ENCODE measurements at places on chromosomes 12 and 14.

DNA sequence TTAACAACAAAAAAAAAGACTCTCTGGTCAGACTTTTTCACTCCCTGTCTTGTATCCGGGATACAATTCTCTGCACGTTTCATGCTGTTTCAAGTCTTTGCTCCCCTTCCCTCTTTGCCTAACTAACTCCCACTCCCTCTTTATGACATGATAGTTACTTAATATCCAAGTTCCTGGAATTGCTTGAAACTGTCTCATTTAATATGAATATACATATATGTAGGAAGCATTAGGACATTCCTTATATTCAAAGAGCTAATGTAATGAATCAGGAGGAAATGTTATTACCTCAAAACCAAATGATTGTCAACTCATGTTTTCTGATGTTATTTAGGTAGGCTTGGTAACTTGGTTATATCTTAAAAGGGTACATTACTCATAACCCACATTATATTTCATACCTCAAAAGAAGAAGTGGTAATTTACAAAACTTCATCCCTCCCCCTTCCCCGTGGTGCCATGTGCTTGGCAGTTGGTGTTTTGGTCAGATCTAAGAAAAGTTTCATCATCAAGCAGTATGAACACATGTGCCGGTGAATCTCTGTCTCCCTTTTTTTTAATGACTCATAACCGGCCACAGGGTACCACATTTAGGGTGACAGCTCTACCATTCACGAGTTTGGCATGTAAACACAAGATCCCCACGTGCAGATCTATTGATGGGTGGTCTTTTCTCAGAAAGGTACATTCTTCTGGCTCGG is 56.5 kb downstream of the HCAR2 start:
- no peak for DNase-seq

DNA sequence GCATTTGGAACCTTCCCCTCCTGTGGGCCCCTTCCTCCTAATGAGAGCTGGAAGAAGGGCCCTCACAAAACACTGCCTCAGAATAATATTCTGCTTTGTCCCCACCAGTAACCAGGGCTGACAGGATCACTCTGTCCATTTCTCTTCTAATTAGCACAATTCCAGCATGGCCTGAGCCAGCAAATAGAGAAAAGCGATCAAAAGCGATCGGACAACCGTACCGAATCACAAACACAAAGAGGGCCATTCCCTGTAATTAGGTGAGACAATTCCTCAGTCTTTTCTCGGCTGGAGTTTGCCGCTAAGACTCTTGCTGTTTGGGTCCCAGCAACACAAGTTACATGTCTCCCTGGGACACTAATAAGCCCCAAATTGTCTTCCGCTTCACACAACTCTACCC is 35.6 kb upstream of the VSX2 start:
- no peak for DNase-seq

DNA sequence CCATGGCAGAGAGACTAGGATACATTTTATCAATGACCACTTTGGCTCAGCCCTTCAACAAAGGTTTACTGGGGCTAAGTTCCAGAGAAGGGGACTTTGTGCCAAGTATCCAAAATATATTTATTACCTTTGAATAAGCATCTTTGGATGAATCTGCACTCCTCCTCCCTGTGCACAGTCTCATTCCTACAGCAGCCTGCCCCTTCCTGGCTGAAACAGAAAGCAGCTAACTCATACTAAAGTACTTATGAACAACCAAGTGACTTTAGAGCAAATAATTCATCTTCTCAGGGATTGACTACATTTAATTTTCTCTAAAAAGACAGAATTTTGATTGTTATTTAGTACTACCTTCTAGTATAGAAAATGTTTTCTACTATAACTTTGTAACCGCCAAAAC is 47.8 kb upstream of the ETV6 start:
- DNase-seq = no peak

DNA sequence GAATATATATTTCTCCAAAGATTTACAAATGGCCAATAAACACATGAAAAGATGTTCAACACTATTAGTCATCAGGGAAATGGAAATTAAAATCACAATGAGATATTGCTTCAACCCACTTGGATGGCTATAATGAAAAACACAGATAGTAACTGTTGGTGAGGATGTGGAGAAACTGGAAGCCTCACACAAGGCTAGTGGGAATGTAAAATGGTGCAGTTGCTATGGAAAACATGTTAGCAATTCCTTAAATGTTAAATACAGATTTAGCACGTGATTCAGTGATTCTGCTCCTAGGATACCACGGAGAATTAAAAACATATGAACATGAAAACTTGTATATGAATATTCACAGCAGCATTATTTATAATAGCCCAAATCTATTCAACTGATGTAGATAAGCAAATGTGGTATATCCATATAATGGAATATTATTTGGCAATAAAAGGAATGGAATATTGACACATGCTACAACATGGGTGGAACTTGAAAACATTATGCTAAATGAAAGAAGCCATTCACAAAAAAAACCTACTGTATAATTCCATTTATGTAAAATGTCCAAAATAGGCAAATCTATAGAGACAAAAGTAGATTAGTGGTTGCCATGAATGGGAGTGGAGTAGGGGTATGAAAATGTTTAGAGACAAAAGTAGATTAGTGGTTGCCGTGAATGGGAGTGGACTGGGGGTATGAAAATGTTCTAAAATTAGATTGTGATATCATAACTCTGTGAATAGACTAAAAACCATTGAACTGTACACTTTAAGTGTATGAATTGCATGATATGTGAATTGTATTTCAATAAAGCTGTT is 227.1 kb upstream of the DDHD1 start:
- DNase-seq = no peak

- DNase-seq = no peak
Observed at GRCh38 chr14:55577229-55577628, 2.8 kb upstream of the KTN1 start.
